Left lung (tissue), 14 donors: ENCODE measurements at places on chromosomes 11 and 22. TPM values are rescaled to one million over a fixed set of nuclear protein-coding genes. Genes with fewer than 3 reads are reported as not detected.

DNA sequence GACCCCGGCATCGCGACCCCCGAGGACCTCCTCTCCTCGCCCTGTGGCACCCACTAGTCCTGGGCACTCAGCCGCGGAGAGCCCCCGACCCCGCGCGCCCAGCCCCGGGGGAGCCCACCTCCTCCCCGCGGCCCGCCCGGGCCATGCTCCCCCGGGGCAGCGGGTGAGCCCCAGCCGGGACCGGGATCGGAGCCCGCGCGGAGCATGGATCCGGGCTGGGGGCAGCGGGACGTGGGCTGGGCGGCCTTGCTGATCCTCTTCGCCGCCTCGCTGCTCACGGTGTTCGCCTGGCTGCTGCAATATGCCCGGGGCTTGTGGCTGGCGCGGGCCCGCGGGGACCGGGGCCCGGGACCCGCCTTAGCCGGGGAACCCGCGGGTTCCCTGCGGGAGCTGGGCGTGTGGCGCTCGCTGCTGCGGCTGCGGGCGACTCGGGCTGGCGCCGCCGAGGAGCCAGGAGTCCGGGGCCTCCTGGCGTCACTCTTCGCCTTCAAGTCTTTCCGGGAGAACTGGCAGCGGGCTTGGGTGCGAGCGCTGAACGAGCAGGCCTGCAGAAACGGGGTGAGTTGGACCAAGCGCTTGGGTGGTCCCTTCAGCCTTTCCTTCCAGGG is 498 bp downstream of the C2CD2L start:
- H3K27ac ChIP-seq: peak overlapping the region; percentile 35
- no peaks in the 10 kb centered on the region for H3K27me3 ChIP-seq
- H3K4me3 ChIP-seq: peak overlapping the region; percentile 91

DNA sequence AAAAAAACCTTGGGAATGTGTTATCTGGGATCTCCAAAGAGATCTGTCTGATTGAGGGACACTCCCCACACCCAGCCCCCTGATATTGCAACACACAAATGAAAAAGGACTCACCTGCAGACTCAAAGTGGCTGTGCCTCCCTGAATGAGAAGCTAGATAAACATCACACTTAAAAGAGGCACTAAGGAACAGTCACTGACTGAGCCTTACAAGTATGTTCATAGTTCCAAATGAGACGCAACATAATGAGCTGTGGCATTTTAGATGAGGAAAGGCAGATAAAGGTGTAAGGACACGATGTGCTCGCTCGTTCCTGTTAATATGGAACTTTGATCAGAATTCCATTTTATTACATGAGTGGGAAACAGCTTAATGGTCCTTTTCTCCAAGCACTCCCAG is 21.0 kb upstream of the CFAP300 start:
- no peaks in the 10 kb centered on the region for H3K36me3 ChIP-seq
- no peak overlapping the region for H3K27ac ChIP-seq
- H3K4me3 ChIP-seq: no peak overlapping the region

DNA sequence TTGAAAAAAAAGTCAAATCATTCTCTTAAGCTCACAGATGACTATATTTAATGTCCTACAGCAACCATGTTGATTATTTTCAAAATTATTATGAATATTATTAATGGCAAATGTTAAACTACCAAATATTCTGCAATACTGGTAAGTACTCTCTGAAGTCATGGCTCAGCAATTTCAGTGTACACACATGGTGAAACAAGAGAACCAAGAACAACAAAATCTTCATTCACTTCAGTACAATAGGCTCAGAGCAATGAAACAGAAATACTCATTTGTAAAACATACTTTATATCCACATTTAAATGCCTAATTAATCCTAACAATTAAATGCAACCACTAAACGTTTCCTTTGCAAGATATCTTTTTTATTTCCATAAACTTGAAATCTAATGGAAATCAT is 347.2 kb downstream of the TTC28 start:
- H3K27me3 ChIP-seq: no peaks in the 10 kb centered on the region
- no peak overlapping the region for H3K27ac ChIP-seq
- no peak for DNase-seq

DNA sequence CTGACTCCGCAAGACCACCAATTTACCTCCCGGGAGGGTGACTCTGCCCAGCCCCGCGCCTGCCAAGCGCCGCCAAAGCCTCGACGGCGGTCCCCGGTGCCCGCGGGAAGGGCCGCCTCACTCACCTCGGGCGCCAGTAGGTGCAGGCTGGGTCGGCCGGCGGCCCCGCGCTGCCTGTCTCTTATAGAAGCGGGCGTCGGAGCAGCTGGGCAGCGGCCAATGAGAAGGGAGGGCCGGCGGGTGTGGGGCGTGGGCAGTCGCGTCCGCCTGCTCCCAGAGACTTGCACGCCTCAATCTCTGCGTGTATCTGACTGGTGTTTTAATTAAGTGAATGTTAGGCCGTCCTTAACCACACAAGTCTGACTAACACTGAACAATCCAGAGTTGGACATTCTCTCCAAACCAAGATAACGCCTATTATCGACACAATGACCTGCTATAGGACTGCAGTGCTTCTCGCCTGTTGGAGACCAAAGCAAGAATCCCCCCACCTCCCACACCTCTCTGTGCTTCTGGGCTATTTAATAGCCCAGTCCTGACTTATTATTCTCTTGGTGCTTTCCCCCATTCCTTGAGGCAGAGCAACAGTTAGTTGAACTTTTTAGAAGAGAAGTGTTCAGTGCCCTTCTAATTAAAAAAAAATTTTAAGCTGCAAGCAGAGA is at the start of gene TPH1:
Gene TPH1 (minus strand): TSS at position 154 of the 662 bp plus-strand sequence. CDS start 5,507 bp downstream, outside the sequence.
- H3K4me1 ChIP-seq: no peaks in the 10 kb centered on the region
- DNase-seq: peak; percentile 28
- H3K27me3 ChIP-seq: peaks cover 11% of the 10 kb centered on the region
- no peaks in the 10 kb centered on the region for H3K36me3 ChIP-seq

- H3K27ac ChIP-seq: no peak overlapping the region
- H3K4me1 ChIP-seq: peaks cover 5% of the 10 kb centered on the region
- H3K36me3 ChIP-seq: peaks cover 18% of the 10 kb centered on the region
- no peaks in the 10 kb centered on the region for H3K27me3 ChIP-seq
- no peak overlapping the region for H3K4me3 ChIP-seq
Observed at GRCh38 chr22:26579331-26579886, 10.5 kb downstream of the TPST2 start.

DNA sequence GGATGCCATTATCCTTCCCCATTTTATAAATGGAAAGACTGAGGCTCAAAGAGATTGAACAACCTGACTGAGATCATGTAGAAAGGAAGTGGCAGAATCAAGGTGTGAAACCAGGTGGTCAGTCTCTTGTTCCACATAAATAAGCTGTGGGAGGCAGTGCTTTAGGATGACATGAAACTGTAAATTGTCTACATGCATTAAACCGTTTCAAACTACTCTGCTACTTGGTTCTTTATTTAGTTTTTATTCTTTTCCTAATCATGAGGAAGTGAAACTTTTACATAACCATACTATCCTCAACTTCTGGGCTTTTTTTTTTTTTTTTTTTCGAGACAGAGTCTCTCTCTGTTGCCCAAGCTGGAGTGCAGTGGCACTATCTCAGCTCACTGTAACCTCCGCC is 34.9 kb downstream of the CADM1 start:
- H3K27me3 ChIP-seq: no peaks in the 10 kb centered on the region
- H3K4me3 ChIP-seq: no peak overlapping the region
- DNase-seq: no peak
- H3K27ac ChIP-seq: no peak overlapping the region

GRCh38 chr11:79333355-79333754 is 107.5 kb downstream of the TENM4 start:
- no peaks in the 10 kb centered on the region for H3K4me1 ChIP-seq
- no peak overlapping the region for H3K27ac ChIP-seq
- no peak for DNase-seq
- no peaks in the 10 kb centered on the region for H3K36me3 ChIP-seq
- H3K4me3 ChIP-seq: no peak overlapping the region
- no peaks in the 10 kb centered on the region for H3K27me3 ChIP-seq

- H3K27me3 ChIP-seq: no peaks in the 10 kb centered on the region
- H3K4me1 ChIP-seq: no peaks in the 10 kb centered on the region
- H3K36me3 ChIP-seq: peaks cover 11% of the 10 kb centered on the region
- H3K27ac ChIP-seq: no peak overlapping the region
Observed at GRCh38 chr22:47107431-47107830, 345.0 kb downstream of the TBC1D22A start.

DNA sequence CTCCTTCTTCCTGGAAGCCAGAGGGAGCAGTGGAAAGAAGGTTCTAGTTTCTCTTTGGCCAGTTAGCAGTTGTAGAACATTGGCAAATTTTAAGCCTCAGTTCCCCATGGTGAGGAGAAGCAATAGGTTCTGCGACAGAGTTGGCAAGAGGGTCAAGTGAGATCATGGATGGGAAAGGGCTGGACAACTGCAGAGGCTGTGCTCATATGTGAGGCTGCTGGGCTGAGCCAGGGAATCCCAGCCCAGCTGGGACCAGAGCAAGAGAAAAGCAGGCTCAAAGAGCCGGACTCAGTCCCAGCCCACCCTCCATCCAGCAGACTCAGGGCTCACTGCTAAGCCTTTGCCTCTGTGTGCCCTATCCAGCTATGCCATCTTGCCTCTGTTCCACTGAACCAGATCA is 66.8 kb upstream of the MYOD1 start:
- peaks cover 40% of the 10 kb centered on the region for H3K27me3 ChIP-seq
- no peaks in the 10 kb centered on the region for H3K4me1 ChIP-seq
- H3K27ac ChIP-seq: no peak overlapping the region

GRCh38 chr22:40037320-40037719 is 42.6 kb downstream of the FAM83F start:
- H3K4me3 ChIP-seq: no peak overlapping the region
- no peak for DNase-seq
- peaks cover 4% of the 10 kb centered on the region for H3K4me1 ChIP-seq
- H3K27me3 ChIP-seq: peaks cover 30% of the 10 kb centered on the region
- H3K27ac ChIP-seq: no peak overlapping the region

- no peak overlapping the region for H3K4me3 ChIP-seq
- H3K27me3 ChIP-seq: no peaks in the 10 kb centered on the region
- DNase-seq: no peak
- H3K27ac ChIP-seq: no peak overlapping the region
- no peaks in the 10 kb centered on the region for H3K36me3 ChIP-seq
Observed at GRCh38 chr11:65867284-65868071, 5.1 kb downstream of the EFEMP2 start.

- H3K36me3 ChIP-seq: no peaks in the 10 kb centered on the region
- H3K4me3 ChIP-seq: no peak overlapping the region
- no peaks in the 10 kb centered on the region for H3K27me3 ChIP-seq
- no peak overlapping the region for H3K27ac ChIP-seq
- peak; percentile 21 for DNase-seq
- no peaks in the 10 kb centered on the region for H3K4me1 ChIP-seq
Observed at GRCh38 chr11:80414181-80415165, 973.6 kb upstream of the TENM4 start.

- no peaks in the 10 kb centered on the region for H3K27me3 ChIP-seq
- no peak overlapping the region for H3K27ac ChIP-seq
- no peaks in the 10 kb centered on the region for H3K36me3 ChIP-seq
- no peak for DNase-seq
Observed at GRCh38 chr11:38009932-38010331, 1411.9 kb upstream of the RAG2 start.

DNA sequence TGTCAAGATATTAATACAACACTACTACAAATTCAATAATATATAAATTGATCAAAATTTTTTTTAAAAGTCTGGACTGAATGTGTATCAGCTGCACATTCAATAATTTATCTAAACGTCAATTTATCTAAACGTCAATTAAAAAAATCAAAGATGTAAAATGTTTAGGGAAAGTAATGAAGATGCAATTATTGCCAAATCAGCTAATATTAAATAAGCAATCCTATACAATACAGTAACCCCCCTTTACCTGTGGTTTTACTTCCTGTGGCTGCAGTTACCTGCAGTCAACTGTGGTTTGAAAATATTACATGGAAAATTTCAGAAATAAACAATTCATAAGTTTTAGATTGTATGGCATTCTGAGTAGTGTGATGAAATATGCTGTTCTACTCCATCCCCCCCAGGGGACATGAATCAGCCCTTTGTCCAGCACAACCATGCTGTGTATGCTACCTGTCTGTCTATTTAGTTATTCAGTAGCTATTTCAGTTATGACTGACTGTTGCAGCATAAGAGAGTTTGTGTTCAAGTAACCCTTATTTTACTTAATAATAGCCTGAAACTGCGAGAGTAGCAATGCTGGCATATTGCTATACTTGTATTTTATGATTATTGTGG is 72.2 kb downstream of the CWF19L2 start:
- no peak overlapping the region for H3K27ac ChIP-seq
- no peaks in the 10 kb centered on the region for H3K27me3 ChIP-seq
- no peak overlapping the region for H3K4me3 ChIP-seq
- no peak for DNase-seq
- peaks cover 23% of the 10 kb centered on the region for H3K36me3 ChIP-seq
- H3K4me1 ChIP-seq: no peaks in the 10 kb centered on the region

GRCh38 chr11:61969838-61970662 is 2.6 kb upstream of the FTH1 start:
- no peaks in the 10 kb centered on the region for H3K27me3 ChIP-seq
- no peak for DNase-seq
- H3K4me1 ChIP-seq: peaks cover 63% of the 10 kb centered on the region
- peak overlapping the region; percentile 94 for H3K27ac ChIP-seq
- peaks cover 21% of the 10 kb centered on the region for H3K36me3 ChIP-seq

DNA sequence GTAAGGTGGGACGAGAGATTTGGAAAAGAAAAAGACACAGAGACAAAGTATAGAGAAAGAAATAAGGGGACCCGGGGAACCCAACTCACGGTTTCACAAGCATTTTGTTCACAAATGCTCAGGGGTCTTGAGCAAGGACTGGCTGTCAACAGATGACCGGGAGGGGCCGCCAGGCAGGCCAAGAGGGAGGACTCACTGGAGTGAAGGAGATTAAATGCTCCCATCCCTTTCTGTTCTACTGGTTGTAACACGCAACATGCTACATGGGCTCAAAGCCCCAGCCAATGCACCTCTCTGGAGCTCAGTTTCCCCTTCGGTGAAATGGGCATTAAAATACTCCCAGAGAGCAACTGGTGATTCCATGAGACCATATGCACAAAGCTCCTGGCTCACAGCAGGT is 13.4 kb downstream of the SHANK2 start:
- H3K4me1 ChIP-seq: peaks cover 8% of the 10 kb centered on the region
- H3K4me3 ChIP-seq: no peak overlapping the region
- DNase-seq: no peak
- no peaks in the 10 kb centered on the region for H3K27me3 ChIP-seq
- no peak overlapping the region for H3K27ac ChIP-seq

GRCh38 chr11:13310443-13310842 is 32.9 kb downstream of the BMAL1 start:
- no peak overlapping the region for H3K27ac ChIP-seq
- H3K27me3 ChIP-seq: no peaks in the 10 kb centered on the region
- H3K4me1 ChIP-seq: peaks cover 15% of the 10 kb centered on the region
- no peak overlapping the region for H3K4me3 ChIP-seq
- no peak for DNase-seq
- peaks cover 19% of the 10 kb centered on the region for H3K36me3 ChIP-seq

POU2AF1 gene
- polyA plus RNA-seq: 0.45 TPM

ACTN3 gene
- not detected for polyA plus RNA-seq

DDTL gene
- 9.0 TPM for polyA plus RNA-seq

TRIM22 gene
- 26.4 TPM for polyA plus RNA-seq

TRIM49 gene
- not detected for polyA plus RNA-seq

CBX7 gene
- 7.4 TPM for polyA plus RNA-seq

TBX1 gene
- polyA plus RNA-seq: 6.9 TPM
